ENCODE measurements at places on chromosomes 6 and 20.
A peak's percentile ranks its signal among the peaks of the same experiment; 100 is the strongest.

DNA sequence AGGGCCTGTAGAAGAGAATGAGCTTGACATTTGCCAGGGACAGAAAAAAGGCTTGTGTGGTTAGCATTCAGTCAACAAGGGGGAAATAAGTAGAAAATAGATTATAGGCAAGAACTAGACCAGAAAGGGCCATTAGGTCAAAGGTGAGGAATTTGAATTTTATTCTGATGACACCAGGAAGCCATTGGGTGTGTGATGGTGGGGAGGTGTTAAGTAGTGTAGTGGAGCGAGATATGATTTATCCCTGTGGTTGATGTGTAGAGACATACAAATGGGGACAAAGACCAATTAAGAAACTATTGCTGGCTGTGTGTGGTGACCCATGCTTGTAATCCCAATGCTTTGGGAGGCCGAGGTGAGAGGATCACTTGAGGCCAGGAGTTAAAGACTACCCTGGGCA, 11.0 kb downstream of the DSTN start:
- DNase-seq, result no peak

GRCh38 chr6:29757701-29758293, 34.6 kb downstream of the HLA-F start:
- no peak for DNase-seq

DNA sequence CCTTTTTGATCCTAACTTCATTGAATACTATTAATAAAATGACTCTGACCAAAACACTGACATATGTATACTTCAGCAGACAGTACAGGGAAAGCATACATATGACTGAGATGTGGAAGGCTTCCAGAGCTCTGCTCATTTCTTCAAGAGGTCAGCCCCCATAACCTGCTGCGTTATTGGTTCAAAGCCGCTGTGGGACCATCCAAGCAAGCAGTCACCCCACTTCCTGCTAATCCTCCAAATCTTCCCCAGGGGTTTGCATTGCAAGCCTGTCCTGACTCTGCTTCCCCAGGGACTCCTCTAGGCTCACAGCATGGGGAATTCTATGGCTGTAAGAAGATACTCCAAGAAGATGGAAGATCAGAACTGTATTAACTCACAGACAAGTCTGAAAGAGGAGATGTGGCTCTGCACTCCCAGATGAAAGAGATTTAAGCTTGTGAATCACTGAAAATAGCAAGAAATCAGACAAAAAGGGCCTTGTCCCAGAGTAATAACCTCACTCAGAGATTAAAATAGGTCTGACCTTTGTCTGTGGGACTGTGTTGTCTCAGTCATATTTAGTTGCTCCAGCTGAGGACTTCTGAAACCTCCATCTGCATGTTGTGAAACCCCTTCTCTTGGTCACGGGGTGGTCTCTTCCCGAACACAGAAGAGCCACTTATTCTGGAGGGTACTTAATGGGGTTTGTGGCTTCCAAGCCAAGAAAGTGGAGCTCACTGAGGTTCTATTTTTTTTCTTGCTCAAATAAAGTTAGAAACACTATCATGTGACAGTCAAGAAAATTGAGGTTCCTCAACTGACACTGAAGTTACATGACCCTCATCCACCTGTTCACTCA, 101.5 kb upstream of the MARCKS start:
- no peak for DNase-seq

- DNase-seq, result no peak
Measured at GRCh38 chr6:23522792-23523547, 603.0 kb upstream of the NRSN1 start.

DNA sequence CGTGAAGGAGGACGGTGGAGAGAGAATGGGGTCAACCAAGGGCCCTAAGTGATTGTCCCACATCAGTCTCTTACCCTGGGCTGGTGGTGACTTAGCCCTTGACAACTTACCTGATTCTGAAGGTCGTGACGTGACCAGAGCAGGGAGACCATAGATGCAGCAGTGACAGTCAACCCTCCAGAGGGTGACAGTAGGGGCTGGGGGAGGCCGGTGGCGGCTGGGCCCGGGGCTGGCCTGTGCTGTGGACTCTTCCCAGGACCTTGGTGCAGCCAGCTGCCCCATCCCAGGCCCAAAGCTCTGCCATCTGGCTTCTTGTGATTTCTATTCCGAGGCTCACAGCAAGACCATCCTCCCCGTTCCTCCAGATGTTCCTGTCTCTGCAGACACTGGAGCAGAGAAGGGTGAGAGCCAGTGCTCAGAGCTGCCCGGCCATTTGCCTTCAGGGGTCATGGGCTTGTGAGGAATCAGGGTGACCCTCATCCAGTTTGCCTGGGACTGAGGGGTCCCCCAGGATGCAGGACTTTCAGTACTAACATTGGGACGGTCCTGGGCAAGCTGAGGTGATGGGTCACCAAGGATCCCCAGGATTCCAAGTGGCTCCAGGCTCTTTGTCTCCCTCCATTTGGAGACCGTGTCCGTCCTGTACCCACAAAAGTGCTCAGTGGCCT, 36.0 kb downstream of the SUMO4 start:
- DNase-seq, result no peak

DNA sequence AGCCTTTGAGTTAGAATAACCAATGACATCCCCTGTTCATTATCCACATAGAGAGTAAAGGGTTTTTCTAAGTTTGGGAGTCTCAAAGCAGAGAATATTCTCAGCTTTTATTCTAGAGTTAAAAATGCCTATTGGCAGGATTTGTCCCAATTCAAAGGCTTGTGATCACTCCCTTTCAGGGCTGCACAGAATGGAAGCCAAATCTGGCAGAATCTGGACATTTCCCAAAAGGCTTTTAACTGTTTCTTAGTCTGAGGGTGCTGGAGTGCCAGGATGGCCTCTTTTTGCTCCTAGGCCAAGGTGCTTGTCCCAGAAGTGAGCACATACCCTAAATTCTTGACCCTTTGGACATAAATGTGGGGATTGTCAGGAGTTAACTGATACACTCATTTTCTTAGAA, 556.6 kb downstream of the DOK5 start:
- DNase-seq, result no peak

GRCh38 chr20:12617076-12617475, 391.7 kb upstream of the SPTLC3 start:
- DNase-seq, result no peak

DNA sequence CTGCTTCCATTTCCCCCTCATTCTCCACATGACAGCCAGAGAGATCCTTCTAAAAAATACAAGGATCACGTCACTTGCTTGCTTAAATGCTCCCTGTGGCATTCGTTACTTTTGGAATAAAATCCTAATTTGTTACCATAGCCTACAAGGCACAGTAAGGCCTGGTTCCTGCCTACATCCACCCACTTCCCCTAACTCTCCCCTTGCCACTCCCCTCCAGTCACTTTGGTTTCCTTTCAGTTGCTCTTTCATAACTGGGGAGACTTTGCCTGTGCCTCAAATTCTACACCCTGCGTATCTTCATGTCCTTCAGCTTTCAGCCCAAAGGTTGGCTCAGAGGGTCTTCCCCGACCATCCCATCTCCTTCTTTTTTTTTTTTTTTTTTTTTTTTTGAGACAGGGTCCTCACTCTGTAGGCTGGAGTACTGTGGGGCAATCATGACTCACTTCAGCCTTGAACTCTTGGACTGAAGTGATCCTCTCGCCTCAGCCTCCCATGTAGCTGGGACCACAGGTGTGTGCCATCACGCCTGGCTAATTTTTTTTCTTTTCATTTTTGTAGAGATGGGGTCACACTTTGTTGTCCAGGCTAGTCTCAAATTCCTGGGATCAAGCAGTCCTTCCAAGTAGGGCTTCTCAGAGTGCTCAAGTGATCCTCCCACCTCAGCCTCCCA, 12.5 kb downstream of the ID1 start:
- DNase-seq, result no peak

DNA sequence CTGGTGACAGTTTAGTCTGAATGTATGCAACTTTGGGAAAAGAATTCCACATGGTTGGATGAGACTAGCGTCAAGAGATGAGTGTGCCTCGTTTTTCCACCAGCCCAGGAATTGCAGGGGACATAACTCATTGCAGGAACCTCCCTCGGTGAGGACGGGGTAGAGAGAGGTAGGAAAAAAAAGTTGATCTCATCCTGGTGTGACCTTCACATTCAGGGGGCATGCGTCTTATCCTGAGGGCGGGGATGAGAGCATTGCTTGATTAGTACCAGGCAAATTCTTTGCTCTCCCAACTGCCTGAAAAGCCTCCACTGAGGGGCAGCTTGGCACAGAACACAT, 11.8 kb downstream of the TLDC2 start:
- no peak for DNase-seq

DNA sequence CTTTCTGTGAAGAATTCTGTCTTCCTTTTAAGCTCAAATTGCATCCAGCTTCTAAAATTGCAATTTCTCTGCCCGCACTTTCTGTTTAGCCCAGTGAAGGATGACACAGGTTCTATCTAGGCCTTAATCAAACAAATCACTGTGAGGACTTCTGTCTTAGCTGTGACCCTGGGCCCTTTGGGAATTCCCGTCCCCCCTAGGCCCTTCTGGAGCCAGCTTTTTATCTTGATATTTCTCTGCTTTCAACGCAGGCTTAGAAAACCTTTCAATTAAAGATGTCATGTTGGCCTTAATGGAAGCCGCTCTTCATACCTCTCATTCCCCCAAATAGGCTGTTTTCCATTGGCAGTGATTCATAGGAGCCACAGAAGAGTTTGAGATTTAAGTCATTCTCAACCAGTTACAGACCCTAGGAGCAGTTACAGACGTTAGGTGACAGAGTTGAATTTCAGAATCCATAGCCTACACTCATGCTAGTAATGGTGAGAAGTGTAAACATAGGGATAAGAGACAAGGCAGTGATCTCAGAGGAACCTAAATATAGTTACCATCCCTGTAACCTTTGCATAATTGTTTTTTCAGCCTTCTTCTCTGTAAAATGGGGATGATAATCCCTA, 74.8 kb upstream of the FLRT3 start:
- DNase-seq, result no peak

GRCh38 chr6:842141-842540, 149.2 kb upstream of the EXOC2 start:
- DNase-seq, result no peak

- DNase-seq, result no peak
Measured at GRCh38 chr20:25035921-25036320, 22.0 kb downstream of the ACSS1 start.

DNA sequence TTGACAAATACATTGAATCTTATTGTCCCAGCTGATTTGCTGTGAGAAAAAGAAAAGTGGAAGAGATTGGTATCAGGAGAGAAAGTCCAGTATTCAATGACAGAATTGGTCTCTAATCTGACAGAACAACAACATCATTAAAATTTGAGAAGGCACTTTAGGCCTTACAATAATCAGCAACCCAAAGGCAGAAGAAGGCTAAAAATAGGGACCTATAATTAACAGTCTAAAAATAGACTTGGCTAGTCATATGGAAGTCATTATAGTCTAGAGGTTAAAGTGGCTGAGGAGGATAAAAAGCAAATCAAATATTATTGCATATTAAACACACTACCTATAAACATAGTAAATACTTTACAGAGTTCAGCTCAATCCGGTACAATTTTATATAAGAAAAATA, 393.6 kb upstream of the JAG1 start:
- DNase-seq, result no peak

- peak; percentile 64 for DNase-seq
Measured at GRCh38 chr6:26017632-26017966, 55.0 kb downstream of the TRIM38 start.

DNA sequence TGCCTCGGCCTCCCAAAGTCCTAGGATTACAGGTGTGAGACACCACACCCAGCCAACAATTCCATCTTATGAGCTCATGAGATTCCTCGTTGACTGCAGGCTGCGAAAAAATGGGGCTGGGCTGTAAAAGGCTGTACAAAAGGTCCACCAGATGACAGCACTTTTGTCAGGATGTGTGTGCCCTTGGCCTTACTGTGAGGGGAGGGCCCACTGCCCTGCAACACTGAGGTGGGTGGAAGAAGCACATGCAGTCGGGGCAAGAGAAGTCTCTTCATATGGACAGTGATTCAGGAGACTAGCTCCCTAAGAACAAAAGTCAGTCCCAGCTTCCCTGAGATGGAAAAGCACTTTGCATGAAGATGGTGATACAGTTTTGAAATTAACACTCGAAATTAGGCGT, 50.5 kb downstream of the KCTD20 start:
- no peak for DNase-seq

GRCh38 chr20:33812908-33813462, 1.8 kb downstream of the CHMP4B start:
- DNase-seq, result peak; percentile 22

DNA sequence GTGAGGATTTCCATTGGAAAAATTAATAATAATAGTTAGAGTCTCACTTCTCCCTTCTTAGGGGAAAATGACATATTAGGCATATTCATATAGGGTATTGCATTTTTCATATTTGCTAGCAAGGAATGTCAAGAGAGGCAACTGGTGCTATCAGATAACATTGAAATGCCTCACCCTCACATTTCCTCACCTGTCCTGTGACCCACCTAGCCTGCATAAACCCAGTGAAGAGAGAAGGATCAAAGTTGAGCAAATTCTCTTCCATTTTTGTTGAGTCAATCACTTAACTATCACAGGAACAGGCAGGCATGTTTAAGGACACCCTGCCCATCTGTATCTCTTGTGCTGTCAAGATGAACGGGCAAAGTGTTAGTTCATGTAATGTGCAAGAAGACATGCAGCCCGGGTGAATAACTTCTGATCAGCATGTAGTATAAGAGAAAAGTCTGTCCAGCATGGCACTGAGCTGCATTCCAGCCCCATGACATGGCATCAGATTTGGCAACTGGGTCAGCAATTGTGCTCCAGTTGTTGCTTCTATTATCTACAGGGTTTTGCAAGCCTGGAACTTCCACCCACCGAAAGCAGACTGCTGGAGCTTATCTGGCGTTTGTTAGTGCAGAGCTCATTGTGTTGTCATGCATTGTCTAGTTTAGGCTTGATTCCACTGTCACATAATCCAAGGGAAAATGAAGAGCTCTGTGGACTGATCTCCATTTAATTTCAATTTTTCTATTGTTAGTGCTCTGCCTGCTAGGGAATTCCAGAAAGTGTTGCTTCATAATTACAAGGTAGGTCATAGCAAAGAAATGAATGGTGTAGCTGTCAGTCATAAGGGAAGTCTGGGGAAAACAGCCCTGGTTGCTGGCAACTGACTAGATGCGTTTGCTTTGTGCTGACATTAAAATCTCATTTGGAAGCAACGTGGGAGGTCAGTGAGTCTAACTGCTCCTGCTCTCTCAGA, 138.4 kb upstream of the TNFAIP3 start:
- DNase-seq, result peak; percentile 44

DNA sequence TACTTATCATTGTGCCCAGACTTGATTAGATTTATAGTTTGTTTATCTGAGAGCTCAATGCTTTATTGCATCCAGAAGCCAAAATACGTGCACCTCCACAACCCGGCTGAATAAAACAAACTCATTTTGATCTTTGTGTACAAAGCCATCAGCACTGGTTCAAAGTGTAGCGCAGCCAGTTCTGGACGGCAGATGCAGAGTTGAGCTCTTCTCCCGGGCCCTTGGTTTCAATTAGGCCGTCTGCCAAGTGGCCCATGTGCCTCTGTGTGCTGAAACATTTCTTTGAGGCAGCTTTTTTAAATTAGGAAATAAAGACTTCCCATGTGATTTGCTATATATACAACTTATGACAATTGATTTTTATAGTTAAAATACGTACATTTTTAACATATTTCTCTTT, 96.2 kb upstream of the RSPO3 start:
- no peak for DNase-seq
